ENCODE measurements at places on chromosomes 2 and 18.

DNA sequence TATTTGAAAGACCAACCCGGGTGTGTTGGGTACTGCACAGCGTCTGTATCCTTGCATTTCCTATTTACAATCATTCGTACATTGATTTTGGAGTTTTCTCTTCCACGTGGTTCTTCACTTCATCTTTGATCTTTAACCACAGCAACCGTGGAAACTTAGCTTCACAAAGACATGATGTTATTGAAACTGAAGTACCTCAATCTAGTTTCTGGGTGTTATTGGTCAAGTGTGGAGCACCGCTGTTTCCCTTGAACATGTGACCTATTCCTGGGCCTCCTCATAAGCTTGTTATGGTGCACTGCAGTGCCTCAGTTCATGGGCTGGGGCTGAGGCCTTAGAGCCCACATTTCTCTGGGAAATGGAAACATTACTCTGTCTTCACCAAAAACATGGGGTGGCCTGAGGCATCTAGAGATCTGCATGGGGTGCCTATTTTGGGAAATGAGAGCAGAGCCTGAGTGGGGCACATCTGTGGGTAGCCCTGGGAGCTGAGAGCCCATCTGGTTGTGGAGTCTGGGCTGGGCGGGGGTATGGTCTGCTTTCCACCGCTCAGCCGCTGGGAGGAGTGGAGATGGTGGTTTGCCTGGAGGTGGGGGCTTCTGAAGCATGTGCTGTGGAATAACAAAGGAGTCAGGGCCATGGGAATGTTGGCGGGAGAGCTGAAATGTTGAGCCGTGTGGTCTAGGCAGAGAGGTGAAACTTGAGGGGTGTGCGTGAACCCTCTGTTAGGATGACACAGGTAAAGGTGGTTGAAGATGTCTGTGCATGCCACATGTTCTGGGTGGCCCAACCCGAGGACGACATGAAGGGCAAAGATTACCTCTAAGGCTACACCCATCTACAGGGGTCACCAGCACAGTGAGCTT is 37.4 kb downstream of the ZNF236 start:
- H3K4me1 ChIP-seq, result no peaks in the 10 kb centered on the region
- peaks cover 35% of the 10 kb centered on the region for H3K36me3 ChIP-seq
- no peaks in the 10 kb centered on the region for H3K27me3 ChIP-seq
- no peak overlapping the region for H3K4me3 ChIP-seq
- H3K27ac ChIP-seq, result no peak overlapping the region

GRCh38 chr2:152319822-152320570 is 15.0 kb upstream of the FMNL2 start:
- H3K27ac ChIP-seq, result no peak overlapping the region
- no peaks in the 10 kb centered on the region for H3K27me3 ChIP-seq
- H3K36me3 ChIP-seq, result no peaks in the 10 kb centered on the region
- no peak for DNase-seq
- no peaks in the 10 kb centered on the region for H3K4me1 ChIP-seq
- no peak overlapping the region for H3K4me3 ChIP-seq

DNA sequence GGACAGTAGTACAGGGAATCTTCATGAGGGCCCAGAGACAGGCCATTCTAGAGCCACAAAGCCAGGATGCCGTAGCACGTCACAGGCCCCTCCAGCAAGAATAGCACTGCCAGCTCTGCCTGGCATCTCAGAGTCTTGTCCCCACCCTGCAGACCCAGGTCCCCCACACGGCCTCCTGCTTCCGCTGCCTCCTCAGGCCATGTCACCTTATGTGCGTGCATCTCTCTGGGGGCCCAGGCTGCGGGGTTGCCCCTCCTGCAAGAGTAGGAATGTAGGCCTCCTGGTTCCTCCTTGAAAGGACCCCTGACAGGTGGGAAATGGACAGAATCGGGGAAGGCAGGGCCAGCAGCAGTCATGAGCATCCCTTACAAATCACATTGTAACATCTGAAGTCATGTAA is 49.8 kb downstream of the ADI1 start:
- no peak overlapping the region for H3K4me3 ChIP-seq
- no peaks in the 10 kb centered on the region for H3K27me3 ChIP-seq
- peaks cover 49% of the 10 kb centered on the region for H3K4me1 ChIP-seq
- H3K36me3 ChIP-seq, result peaks cover 55% of the 10 kb centered on the region
- H3K27ac ChIP-seq, result peak overlapping the region; percentile 88
- no peak for DNase-seq

GRCh38 chr2:29053223-29053622 is 21.1 kb downstream of the PCARE start:
- H3K27me3 ChIP-seq, result no peaks in the 10 kb centered on the region
- H3K27ac ChIP-seq, result no peak overlapping the region
- H3K4me3 ChIP-seq, result no peak overlapping the region
- H3K36me3 ChIP-seq, result no peaks in the 10 kb centered on the region
- H3K4me1 ChIP-seq, result peaks cover 14% of the 10 kb centered on the region

DNA sequence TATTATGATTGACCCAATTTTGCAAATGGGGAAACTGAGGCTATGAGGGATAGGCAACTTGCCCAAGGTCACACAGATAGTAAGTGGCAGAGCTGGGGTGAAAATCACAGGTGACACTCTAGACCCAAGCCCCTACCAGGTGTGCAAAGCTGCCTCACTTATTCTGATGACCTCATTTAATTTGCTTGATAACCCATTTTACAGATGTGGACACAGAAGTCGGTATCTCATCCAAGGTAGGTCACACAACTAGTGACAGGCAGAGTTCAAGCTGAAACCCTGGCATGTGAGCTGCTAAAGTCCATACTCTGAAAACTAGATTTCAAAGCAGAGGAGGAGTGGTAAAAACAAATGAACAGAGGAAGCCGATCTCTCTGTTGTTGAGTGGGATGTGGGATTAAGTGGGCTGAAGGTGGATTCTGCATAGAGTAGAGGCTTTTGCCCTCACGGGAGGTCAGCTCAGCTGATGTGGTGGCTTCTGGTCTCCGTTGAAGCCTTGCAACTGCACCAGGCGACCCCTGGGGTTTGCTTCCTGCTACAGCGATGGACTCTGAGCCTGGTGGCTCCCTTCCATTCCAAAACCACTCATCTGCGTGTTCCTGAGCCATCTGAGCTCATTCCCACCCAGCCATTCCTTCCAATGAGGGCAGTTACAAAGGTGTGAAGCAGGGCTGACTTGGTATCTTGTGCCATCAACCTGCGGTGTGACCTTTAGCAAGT is 164.3 kb upstream of the FHL2 start:
- no peaks in the 10 kb centered on the region for H3K4me1 ChIP-seq
- H3K27ac ChIP-seq, result no peak overlapping the region
- no peaks in the 10 kb centered on the region for H3K27me3 ChIP-seq
- H3K4me3 ChIP-seq, result no peak overlapping the region

- no peak for DNase-seq
- H3K4me1 ChIP-seq, result peaks cover 14% of the 10 kb centered on the region
- no peaks in the 10 kb centered on the region for H3K27me3 ChIP-seq
- H3K36me3 ChIP-seq, result peaks cover 39% of the 10 kb centered on the region
- H3K27ac ChIP-seq, result no peak overlapping the region
Measured at GRCh38 chr2:25230198-25230947, 62.0 kb upstream of the POMC start.

DNA sequence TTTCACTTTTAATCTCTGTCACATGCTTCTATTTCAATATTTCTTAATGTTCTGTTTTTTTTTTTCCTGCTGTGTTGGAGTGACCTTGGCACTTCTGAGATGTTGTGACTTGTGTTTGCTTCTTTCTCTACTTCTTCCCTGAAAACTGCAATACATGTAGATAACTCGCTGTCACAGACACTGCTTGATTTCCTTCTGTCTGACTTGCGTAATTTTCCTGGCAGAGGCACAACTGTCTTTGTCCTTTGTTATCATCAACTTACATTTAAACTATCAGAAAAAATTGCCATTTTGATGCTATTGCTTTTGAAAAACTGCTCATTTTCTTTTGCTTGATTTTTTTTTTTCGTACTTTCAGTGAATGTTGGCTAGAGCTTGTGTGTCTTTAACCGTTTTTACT is 69.0 kb downstream of the BABAM2 start:
- no peak for DNase-seq
- no peak overlapping the region for H3K4me3 ChIP-seq

DNA sequence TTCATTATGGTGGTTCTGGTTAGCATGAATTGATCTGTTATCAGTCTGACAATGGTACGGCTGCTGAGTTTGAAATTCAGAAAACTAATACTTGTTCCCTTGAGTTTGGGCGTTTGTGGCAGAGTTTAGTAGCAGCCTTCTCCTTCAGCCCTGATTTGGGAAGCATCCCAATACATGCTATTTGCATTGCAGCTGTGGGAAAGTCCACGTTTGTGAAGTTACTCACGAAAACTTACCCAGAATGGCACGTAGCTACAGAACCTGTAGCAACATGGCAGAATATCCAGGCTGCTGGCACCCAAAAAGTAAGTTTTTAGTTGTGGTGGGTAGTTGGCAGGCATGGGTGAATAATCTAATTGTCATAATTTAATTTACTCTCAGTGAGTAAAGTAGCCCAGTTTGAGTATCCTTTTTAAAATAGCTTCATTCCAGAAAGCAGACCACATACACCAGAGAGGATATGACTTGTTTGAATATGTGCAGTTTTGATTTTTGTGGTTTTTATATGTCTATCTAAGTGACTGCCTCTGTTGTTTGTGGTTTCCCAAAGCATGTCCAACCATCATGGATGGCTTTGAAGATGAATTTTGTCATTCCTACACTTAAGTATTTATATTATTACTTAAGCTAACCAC is 12.2 kb downstream of the DGUOK start:
- H3K4me3 ChIP-seq, result no peak overlapping the region
- peak overlapping the region; percentile 3 for H3K27ac ChIP-seq
- H3K36me3 ChIP-seq, result peaks cover 3% of the 10 kb centered on the region
- H3K27me3 ChIP-seq, result no peaks in the 10 kb centered on the region
- H3K4me1 ChIP-seq, result peaks cover 43% of the 10 kb centered on the region

- peaks cover 20% of the 10 kb centered on the region for H3K4me1 ChIP-seq
- H3K36me3 ChIP-seq, result no peaks in the 10 kb centered on the region
- H3K27ac ChIP-seq, result no peak overlapping the region
- DNase-seq, result no peak
- H3K27me3 ChIP-seq, result peaks cover 10% of the 10 kb centered on the region
Measured at GRCh38 chr2:241775223-241776177, 1.1 kb upstream of the GAL3ST2 start.

DNA sequence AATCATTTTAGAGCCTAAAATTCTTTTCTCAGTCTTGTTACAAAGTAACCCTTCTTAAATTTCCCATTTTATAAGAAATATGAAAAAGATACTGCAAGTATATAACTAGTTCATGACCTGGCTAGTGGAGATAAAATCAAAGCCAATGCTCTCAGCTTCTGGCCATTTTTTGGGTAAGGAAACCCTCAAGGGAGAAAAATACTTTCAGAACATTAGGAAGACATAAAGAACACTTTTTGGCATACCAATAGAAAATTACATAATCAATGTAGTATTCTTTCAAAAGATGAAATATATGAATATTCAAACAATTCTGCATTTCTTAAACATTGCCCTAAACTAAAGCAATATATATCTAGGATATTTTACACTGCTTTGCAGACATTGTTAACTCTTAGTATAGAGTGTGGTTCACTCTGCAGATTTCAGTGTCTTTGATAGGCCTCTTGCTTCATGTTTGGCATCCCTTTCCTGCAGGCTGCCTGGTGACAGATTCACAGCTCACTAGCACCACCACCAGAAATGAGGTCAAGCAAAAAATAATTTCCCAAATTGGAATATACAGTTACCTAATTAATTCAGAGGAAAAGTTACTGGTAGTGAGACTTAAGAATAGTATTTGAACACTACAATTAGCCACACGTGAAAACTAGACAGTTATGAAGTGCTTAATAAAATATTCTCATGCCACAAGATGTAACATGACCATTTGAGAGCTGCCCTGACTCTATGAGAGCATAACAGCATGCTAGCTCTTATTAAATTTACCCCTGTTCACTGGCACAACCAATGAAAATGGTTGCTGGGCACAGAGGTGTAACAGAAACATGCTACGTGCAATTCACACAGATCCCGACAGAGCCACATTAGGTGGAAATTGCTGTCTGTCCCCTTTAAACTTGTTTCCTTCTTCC is 36.0 kb downstream of the PAIP2B start:
- H3K27me3 ChIP-seq, result no peaks in the 10 kb centered on the region
- no peak overlapping the region for H3K4me3 ChIP-seq
- no peak overlapping the region for H3K27ac ChIP-seq
- no peak for DNase-seq
- no peaks in the 10 kb centered on the region for H3K4me1 ChIP-seq

- no peaks in the 10 kb centered on the region for H3K27me3 ChIP-seq
- no peaks in the 10 kb centered on the region for H3K36me3 ChIP-seq
- H3K4me1 ChIP-seq, result peaks cover 2% of the 10 kb centered on the region
Measured at GRCh38 chr18:59065684-59066083, 74.0 kb upstream of the SEC11C start.

GRCh38 chr18:26309281-26309680 is 83.0 kb downstream of the TAF4B start:
- no peak for DNase-seq
- no peak overlapping the region for H3K27ac ChIP-seq
- no peak overlapping the region for H3K4me3 ChIP-seq
- no peaks in the 10 kb centered on the region for H3K36me3 ChIP-seq

- no peak overlapping the region for H3K27ac ChIP-seq
- no peak for DNase-seq
- H3K27me3 ChIP-seq, result no peaks in the 10 kb centered on the region
- no peak overlapping the region for H3K4me3 ChIP-seq
Measured at GRCh38 chr2:216615298-216616082, 17.7 kb upstream of the IGFBP2 start.

GRCh38 chr18:31149351-31149750 is 13.3 kb downstream of the DSC1 start:
- no peak overlapping the region for H3K27ac ChIP-seq
- no peak overlapping the region for H3K4me3 ChIP-seq
- H3K4me1 ChIP-seq, result no peaks in the 10 kb centered on the region

- no peaks in the 10 kb centered on the region for H3K36me3 ChIP-seq
- peaks cover 10% of the 10 kb centered on the region for H3K4me1 ChIP-seq
- H3K27me3 ChIP-seq, result peaks cover 13% of the 10 kb centered on the region
- H3K4me3 ChIP-seq, result no peak overlapping the region
- H3K27ac ChIP-seq, result no peak overlapping the region
Measured at GRCh38 chr2:219461047-219461514, 26.4 kb downstream of the SPEG start.

GRCh38 chr2:84492571-84492970 is 23.7 kb upstream of the DNAH6 start:
- H3K4me3 ChIP-seq, result no peak overlapping the region
- H3K27ac ChIP-seq, result no peak overlapping the region
- H3K36me3 ChIP-seq, result no peaks in the 10 kb centered on the region
- H3K27me3 ChIP-seq, result no peaks in the 10 kb centered on the region

DNA sequence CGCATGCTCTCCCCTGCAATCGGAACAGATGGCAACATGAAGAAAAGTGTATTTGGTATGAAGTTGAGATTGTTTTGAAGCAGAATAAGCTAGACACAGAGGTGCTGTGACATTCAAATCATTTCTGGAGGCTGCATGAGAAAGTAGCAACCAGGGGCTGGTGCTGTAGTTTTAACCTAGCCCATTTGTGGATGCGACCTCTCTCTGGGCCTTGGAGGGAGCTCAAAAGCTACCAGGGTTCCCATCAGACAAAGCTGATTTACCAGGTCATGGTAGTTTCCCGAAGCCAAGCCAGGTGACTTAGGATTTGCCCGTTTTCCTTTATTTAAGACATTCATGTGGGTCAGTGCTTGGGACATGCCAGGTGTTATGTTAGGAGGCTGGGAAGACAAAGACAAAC is 77.5 kb downstream of the CIB4 start:
- H3K27ac ChIP-seq, result no peak overlapping the region
- peaks cover 14% of the 10 kb centered on the region for H3K4me1 ChIP-seq
- no peaks in the 10 kb centered on the region for H3K36me3 ChIP-seq
- H3K4me3 ChIP-seq, result no peak overlapping the region
- peaks cover 84% of the 10 kb centered on the region for H3K27me3 ChIP-seq

Measured in suprapubic skin (tissue), 4 donors.